ENCODE measurements at places on chromosomes 5 and 9. TPM values are rescaled to one million over a fixed set of nuclear protein-coding genes. Genes with fewer than 3 reads are reported as not detected.

GRCh38 chr5:429453-430188 lies 13.4 kb upstream of the EXOC3 start:
- H3K27ac ChIP-seq, result no peak overlapping the region
- H3K36me3 ChIP-seq, result no peaks in the 10 kb centered on the region
- H3K4me3 ChIP-seq, result no peak overlapping the region
- H3K27me3 ChIP-seq, result peaks cover 3% of the 10 kb centered on the region
- H3K4me1 ChIP-seq, result peaks cover 4% of the 10 kb centered on the region

- H3K4me3 ChIP-seq, result no peak overlapping the region
- peaks cover 13% of the 10 kb centered on the region for H3K4me1 ChIP-seq
- H3K27me3 ChIP-seq, result no peaks in the 10 kb centered on the region
- no peaks in the 10 kb centered on the region for H3K36me3 ChIP-seq
- no peak for DNase-seq
- H3K27ac ChIP-seq, result no peak overlapping the region
Observed at GRCh38 chr5:87949676-87950631, 318.7 kb downstream of the TMEM161B start.

DNA sequence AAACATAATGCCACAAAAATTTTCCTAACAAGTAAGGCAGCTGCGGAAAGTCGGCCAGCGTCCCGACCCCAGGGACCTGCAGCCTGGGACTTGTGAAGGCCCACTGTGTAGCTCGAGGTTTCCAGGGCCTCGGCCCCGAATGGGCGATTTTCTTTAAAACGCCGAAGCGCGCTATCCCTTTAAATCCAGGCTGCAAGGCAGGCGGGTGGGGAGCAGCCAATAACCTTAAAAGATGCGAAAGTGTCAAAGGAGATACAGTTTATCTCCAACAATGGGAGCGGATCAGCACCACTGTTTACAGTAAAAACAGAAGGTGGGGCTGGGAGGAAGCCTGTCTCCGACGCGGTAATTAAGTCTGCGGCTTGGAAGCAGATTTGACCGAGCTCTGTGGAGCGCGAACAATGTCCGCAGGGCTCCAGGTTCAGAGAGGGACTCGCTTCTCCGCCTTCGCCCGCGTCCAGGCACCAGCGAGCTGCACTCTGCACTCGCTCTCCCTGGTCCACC lies 1.7 kb upstream of the ZSWIM6 start:
- H3K36me3 ChIP-seq, result no peaks in the 10 kb centered on the region
- H3K4me1 ChIP-seq, result peaks cover 30% of the 10 kb centered on the region
- peak overlapping the region; percentile 93 for H3K4me3 ChIP-seq
- peaks cover 21% of the 10 kb centered on the region for H3K27me3 ChIP-seq
- DNase-seq, result no peak

DNA sequence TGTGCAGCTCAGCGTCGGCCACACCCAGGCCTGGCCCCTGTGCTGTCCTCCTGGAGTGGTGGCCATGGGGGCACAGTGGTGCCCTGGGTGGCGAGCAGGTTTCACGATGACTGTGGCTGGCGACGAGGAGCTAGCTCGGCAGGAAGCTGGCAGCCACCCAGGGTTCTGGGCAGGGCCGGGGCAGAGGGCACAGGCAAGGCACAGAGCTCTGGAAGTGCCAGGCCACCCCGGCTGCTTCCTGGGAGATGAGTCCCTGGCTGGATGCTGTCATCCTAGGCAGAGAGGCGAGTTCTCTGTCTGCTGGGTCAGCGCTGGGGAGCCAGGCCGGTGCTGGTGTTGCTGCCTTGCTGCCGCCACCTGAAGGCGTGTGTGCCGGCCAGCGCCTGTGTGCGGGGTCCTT lies 51.7 kb downstream of the RXRA start:
- no peak overlapping the region for H3K4me3 ChIP-seq
- no peaks in the 10 kb centered on the region for H3K36me3 ChIP-seq
- no peak overlapping the region for H3K27ac ChIP-seq
- H3K27me3 ChIP-seq, result no peaks in the 10 kb centered on the region
- peaks cover 19% of the 10 kb centered on the region for H3K4me1 ChIP-seq
- no peak for DNase-seq

GRCh38 chr5:139389701-139390638 lies at the start of gene MZB1:
Gene MZB1 (minus strand): TSS chr5:139389913. CDS start chr5:139389856, 57 bp downstream.
- no peaks in the 10 kb centered on the region for H3K36me3 ChIP-seq
- H3K27me3 ChIP-seq, result peaks cover 34% of the 10 kb centered on the region
- H3K27ac ChIP-seq, result no peak within 1 kb of the TSS
- no peak for DNase-seq
- H3K4me3 ChIP-seq, result no peak within 1 kb of the TSS

The PPIP5K2 gene
- 89.2 TPM for total RNA-seq

The ENHO gene
- total RNA-seq, result 4.5 TPM

The TMEM171 gene
- 7.1 TPM for total RNA-seq

The INSL6 gene
- not detected for total RNA-seq

The SPINK7 gene
- total RNA-seq, result not detected

The PCDHB4 gene
- total RNA-seq, result 4.4 TPM
